ENCODE measurements at places on chromosomes 5 and 9.

GRCh38 chr5:161278739-161279660 is 267.5 kb downstream of the GABRB2 start:
- no peak for DNase-seq

- DNase-seq, result no peak
These were observed 108.1 kb downstream of the MED27 start for GRCh38 chr9:131971482-131972074.

DNA sequence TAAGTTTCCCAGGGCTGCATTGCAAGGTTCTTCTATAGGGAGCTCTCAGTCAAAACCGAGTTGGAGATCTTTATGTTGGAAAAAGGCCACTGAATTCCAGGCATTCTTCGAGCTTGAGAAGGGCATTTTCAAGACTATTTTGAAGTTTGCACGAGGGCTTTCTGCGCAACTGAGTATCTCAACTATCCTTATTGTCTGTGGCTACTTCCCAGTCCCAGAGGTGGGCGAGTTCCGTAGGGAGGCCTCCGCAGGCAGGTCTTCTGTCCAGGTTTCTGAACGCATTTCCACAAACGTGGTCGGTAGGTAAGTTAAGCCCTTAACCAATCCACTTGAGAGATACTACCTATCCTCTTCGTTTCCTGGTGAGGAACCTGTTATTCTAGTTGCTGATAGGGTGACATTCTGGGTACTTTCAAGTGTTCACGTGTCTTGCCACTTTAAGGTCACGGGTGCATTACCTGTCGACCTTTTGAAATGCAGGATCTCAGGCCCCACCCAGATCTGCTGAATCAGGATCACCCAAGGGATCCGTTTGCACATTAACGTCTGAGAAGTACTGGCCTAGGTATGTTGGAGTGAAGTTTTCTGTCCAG is 51.4 kb upstream of the TJP2 start:
- DNase-seq, result no peak

GRCh38 chr5:111197523-111197922 is 26.7 kb upstream of the CAMK4 start:
- DNase-seq, result no peak

DNA sequence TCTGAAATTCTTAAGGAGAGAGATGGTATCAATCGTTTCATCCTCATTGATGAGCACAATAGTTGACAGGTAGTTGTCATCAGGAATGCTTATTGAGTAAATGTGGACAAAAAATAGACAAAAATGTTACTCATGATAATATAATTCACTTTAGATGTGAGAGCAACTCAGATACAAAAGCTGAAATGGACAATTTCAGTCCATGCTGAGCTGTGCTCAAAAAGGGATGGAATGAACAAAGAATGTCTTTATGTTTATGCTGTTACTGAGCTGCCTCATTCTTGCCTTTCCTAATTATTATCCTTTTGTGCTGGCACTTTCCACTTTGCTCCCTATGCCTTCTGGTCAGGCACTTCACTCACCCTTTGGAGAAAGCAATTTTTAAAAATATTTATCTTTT is 49.5 kb downstream of the JAKMIP2 start:
- DNase-seq, result no peak

GRCh38 chr5:6753851-6754250 is 40.6 kb downstream of the TENT4A start:
- no peak for DNase-seq

- no peak for DNase-seq
These were observed 427.8 kb downstream of the KDM4C start for GRCh38 chr9:7185612-7186011.

DNA sequence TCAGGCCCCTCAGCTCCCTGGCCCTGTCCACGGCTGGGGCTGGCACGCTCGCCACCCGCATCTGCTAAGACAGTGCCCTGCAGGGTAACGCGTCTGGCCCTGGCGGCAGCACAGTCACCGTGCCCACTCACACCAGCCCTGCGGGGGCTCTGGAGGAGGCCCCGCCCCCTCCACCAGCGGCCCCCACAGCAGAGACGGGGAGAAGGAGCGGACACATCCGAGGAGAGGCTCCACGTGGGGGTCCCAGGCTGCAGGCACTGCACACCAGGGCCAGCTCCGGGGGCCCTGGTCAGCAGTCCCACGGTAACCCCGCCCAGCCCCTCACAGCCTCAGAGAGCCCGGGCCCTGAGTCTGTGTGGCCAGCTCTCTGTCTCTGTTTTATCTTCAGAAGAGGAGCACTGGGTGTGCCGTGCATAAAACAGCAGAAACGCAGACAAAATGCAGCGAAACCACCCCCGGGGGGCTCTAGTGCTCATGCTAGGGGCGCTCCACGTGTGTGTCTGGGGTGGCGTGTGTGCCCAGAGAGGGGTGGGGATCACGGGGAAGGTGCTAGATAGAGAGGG is 47.5 kb upstream of the NRARP start:
- no peak for DNase-seq

GRCh38 chr5:22928821-22929482 is 75.8 kb upstream of the CDH12 start:
- no peak for DNase-seq

- DNase-seq, result no peak
These were observed 2.8 kb upstream of the HBEGF start for GRCh38 chr5:140349244-140349643.

All from T follicular helper cell (primary cell).